ENCODE measurements at places on chromosomes 11 and 22.

GRCh38 chr11:62726915-62727164 is 417 bp downstream of the HNRNPUL2 start:
- no peak for DNase-seq

GRCh38 chr11:127726367-127726766 is 725.8 kb upstream of the KIRREL3 start:
- no peak for DNase-seq

DNA sequence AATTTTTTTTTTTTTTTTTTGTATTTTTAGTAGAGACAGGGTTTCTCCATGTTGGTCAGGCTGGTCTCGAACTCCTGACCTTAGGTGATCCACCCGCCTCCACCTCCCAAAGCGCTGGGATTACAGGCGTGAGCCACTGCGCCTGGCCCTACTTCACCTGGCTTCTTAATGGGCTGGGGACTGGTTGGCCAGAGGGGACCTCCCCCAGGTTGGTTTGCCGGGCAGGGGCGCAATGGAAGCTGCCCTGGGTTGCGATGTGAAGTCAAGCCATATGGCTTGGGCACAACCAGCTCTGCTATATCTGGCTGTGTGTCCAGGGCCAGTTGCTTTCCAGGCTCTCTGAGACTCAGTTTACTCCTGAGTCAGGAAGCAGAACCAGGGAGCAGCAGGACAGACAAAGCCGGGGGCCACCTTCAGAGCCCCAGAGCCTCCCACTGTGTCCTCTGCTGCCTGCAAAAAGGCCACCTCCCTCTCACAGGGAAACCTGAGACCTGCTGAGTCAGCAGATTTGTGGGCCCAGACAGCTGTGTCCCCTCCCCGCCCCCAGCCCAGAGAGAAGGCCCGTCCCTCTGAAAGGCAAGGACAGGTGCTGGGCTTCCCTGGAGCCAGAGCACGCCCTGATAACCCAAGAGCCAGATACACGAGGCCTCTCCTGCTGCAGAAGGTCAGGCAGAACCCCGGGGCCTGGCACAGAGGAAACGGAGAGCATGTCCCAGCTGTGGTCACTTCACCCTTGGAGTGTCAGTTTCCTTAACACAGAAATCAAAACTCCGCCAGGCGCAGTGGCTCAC is 29.2 kb upstream of the DAGLA start:
- DNase-seq = no peak

GRCh38 chr11:69057236-69057635 is 8.5 kb downstream of the TPCN2 start:
- DNase-seq = no peak

- no peak for DNase-seq
Measured at GRCh38 chr11:96035031-96035739, 111.3 kb upstream of the MTMR2 start.

DNA sequence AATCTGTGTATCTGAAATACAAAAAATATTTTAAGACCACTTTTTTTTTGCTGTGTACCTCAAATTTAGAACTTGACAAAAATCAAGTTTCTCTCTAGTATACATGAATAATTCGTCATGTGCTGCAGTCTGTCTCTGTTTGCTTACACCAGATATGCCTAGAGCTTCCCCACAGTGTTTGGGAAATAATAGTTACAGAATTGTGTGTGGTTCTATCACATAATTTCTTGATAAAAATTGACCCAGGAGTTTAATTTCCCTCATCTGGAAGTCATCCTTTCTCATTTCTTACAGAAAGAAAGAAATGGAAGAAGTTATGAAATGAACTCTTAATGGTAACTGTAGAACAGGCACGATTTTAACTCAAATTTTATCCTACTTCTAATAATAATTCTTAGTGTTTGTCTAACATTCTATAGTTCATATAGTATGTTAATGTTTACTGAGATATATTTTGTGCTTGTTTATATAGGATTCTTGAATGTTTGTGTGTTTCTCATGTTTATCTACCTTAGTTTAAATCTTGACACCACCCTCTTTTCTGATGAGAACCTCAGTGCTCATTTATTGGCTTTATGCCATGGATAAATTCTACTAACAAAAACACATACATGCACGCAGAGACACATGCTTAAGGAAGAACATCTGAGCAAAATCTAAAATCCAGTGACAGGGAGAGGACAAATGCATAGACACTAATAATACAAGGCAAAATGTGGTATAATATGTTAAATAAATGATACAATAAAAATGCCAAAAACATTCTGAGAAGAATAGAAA is 61.4 kb upstream of the CTSC start:
- DNase-seq = no peak

- no peak for DNase-seq
Measured at GRCh38 chr22:45334068-45334467, 24.3 kb downstream of the FAM118A start.
